ENCODE measurements at places on chromosomes 3 and 15.
A peak's percentile ranks its signal among the peaks of the same experiment; 100 is the strongest.

DNA sequence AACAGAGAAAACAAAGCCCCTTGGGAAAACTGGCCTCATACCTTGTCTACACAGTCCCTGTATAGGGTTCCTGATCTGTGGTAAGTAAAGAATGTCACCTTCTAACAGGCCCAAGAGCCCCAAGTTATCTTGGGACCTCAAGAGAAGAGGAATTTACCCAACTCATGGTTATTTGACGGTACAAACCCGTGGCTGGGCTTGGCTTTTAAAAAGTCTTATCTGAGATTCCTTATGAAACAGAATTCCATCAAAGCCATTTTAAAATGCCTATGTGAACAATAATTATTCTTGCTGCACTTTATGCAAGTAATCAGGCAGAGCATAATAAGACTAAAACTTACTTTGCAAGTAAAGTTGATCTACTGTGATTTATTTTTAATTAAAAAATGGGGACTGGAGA is 13.9 kb upstream of the SORD start:
- no peak for DNase-seq

DNA sequence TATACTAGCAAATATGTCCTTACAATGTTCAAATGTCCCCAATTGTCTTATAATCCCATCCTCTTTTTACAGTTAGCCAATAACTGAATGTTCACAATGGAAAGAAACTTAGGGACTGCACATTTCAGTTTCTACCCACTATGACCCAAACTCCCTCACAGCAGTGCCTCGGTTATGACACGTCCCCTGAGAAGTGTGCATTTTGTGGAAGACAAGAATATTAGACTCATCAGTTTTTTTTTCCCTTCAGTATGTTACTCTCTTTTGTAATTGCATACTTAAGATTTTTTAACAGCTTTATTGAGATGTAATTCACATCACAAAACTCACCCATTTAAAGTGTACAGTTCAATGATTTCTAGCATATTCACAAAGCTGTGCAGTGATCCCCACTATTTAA is 64.8 kb downstream of the IGF2BP2 start:
- DNase-seq, result no peak

DNA sequence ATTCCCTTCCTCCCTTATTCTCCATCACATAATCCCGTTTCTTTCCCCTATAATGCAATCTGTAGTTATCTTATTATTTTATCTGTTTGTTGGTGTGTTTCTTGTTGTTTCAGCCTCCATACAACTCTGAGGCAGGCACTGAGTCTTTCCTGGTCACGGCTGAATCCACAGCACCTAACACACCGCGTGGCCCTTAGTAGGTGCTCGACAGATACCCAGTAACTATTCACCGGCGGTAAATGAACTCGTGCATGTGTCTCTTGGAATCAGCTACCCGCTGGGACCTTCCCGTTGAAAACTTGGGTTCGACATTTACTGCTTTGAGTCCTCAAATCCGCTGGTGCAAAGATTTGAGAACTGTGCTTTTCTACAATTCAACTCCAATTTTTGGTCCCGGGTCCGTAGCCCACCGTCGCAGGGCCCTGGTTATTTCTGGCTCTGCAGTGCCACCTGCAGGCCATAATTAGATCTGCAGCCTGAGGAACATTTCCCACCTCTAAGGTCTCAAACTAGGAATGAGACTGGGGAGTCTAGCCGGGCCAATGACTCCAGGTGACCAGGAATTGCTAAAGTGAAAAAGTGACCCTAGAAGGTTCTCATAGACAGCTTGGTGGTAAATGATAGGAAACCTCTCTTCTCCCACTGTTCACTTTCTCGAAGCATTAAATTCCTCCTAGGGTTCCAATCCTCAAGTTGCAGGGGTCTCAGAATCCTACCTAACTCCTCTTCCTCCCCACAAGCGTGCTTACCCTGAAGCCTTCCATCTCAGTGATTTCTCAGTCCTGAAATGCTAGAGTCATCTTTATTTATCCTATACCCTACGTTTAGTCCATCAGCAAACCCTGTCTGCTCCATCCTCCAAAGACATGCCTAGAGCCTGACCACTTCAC is 40.0 kb upstream of the TRH start:
- DNase-seq, result peak; percentile 30

GRCh38 chr15:67479781-67480505 is 41.0 kb upstream of the C15orf61 start:
- peak; percentile 71 for DNase-seq

DNA sequence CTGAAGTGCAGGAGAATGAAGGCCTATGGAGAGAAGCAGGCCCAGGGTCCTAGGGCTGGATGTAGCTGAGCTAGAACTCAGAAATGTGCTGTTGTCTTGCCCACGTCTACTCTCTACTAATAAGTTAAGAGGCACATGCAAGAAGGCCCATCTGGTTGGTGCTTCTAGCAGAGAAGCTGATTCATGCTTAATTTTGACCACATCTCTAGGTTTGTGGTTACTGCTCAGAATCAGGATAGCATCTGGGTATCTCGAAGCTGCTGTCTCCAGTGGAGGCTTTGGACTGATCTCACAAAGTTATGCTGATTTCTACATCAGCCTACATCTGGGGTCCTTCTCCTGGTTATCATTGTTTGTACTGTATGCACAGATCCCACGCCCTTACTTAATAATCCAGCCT is 87.3 kb downstream of the CACNA1D start:
- no peak for DNase-seq

- no peak for DNase-seq
These were observed 205.7 kb downstream of the XXYLT1 start for GRCh38 chr3:195065142-195065863.

- DNase-seq, result no peak
These were observed 8.9 kb downstream of the CFAP20DC start for GRCh38 chr3:59040902-59041301.

DNA sequence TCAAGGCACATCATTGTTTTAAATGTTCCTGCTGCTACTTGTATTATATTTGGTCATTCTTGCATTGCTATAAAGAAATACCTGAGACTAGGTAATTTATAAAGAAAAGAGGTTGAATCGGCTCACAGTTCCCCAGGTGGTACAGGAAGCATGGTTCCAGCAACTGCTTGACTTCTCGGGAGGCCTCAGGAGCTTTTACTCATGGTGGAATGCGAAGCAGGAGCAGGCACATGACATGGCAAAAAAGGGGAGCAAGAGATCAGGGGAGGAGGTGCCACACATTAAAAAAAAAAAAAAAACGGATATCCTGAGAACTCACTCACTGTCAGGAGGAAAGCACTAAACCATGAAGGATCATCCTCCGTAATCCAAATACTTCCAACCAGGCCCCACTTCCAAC is 286.9 kb upstream of the PLSCR5 start:
- DNase-seq, result no peak

DNA sequence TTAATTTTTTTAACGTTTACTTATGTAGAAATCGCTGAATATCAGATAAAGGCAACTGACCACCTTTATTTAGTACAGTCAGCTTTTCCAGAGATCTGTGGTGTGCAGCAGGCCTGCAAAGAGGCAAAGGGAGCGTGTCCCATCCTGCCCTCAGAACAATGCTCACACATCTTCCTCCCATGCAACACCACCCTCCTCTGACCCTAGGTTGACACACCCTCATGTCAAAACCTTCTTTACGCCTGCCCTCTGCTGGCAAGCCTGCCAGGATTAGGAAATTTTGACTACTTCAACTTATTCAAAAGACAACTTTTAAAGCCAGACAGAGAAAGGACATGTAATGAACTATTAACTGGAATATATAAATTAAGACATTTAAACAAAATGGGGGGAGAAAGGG is 513.7 kb downstream of the FOXP1 start:
- DNase-seq, result no peak

- DNase-seq, result no peak
These were observed 17.9 kb downstream of the PXK start for GRCh38 chr3:58350627-58351013.

- DNase-seq, result peak; percentile 26
These were observed 84.7 kb downstream of the NCEH1 start for GRCh38 chr3:172626021-172626640.

DNA sequence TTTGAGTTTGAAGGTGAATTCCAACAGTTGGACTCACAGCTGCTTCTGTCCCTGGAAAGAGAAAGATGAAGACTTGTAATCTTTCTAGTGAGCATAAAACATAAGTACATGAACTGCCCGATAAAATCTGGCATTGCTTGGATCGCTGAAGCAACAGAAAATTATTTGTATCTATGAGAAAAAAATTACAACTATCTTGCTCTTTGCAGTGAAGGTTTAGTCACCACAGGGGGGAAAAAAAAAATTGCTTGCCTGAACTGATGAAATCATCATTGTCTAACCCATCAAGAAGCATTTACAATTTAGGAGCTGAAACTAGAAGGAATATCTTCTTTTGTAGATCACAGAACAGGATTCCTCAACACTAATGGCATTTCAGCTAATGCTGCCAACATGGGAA is 20.0 kb downstream of the TMEM207 start:
- DNase-seq, result no peak

DNA sequence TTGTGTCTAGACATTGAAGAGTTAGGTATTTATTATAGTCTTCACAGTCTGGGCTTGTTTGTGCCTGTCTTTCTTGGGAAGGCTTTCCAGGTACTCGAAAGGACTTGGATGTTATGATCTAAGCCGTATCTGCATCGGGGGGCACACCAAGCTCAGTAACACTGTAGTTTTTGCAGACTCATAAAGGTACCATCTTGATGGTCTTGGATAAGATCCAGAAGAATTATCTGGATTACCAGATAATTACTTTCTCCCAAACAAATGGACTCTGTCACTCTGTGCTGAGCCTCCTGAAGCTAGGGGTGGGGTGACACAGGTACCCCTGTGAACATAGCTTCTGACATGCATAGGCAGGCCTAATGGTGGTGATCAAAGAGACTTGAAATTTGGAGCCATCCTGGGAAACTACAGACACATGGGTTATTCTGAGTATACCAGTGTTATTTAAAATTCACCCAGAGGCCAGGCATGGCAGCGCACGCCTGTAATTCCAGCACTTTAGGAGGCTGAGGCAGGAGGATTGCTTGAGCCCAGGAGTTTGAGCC is 238.6 kb upstream of the TPM1 start:
- DNase-seq, result no peak

DNA sequence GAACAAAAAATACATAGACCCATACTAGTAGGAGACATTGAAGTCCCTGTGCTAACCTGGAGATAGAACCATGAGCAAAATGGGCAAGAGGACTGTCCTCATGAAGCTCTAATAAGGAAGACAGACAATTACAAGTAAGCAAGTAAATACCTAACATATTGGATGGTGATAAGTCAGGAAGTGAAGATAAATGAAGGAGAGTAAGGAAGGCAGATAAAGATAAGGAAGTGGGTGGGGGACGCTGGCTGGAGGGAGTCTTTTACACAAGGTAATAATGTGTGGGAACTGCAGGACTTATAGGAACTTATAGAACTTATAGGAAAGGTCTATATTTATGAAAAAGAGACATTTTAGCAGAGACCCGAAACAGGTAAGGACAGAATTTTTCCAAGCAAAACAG is 148.9 kb upstream of the ABI3BP start:
- no peak for DNase-seq
